ENCODE measurements at places on chromosomes 4 and X. TPM values are rescaled to one million over a fixed set of nuclear protein-coding genes. Genes with fewer than 3 reads are reported as not detected.

GRCh38 chr4:76035141-76035540 lies 729 bp downstream of the CXCL11 start:
- DNase-seq: no peak

GRCh38 chr4:48237996-48238645 lies 31.5 kb downstream of the TEC start:
- DNase-seq: peak; percentile 49

DNA sequence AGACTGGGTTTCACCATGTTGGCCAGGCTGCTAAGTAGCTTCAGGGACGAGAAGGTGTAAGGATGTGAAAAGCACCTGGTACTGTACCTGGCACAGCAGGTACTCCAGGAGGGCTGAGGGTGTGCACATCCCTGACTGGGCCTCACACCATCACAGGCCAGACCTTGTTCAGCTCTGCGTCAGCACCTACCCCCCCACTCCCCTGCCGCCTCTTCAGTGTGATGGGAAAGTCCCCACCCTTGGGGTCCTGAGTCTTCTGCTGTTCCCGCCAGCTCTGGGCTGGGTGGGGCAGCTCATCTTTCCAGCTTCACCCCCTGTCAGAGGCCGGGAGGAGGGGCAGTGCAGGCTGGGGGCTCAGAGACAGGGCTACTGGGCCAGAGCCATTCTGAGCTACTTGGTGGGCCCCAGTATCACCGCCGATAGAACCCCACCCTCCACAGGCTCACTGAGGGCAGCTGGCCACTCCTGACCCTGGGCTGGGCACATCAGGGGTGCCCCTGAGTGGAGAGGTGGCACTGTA lies 6.7 kb upstream of the SH3BP2 start:
- no peak for DNase-seq

DNA sequence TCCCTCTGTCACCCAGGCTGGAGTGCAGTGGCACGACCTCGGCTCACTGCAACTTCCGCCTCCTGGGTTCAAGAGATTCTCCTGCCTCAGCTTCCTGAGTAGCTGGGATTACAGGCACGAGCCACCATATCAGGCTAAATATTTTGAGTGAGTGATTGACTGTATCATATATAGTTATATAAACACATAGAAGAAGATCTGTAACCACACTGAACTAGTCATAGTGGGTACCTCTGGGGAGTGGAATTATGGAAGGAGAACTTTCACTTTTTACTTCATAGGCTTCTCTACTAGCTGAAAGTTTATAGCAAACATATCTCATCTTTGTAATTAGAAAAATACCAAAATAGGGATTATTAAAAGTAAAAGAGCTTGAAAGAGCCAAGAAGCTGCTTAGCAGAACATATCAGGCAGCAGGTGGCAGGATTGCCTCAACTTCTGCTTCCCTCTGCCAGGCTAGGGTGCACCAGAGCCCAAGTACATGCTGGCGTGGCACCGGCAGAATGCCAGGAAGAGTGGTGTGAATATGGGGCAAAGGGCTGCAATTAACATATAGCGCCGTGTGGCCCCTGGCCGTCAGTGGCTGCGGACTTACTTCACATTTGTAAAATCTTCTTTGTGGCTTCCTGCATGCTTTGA lies 39.5 kb upstream of the CD40LG start:
- peak; percentile 0 for DNase-seq

DNA sequence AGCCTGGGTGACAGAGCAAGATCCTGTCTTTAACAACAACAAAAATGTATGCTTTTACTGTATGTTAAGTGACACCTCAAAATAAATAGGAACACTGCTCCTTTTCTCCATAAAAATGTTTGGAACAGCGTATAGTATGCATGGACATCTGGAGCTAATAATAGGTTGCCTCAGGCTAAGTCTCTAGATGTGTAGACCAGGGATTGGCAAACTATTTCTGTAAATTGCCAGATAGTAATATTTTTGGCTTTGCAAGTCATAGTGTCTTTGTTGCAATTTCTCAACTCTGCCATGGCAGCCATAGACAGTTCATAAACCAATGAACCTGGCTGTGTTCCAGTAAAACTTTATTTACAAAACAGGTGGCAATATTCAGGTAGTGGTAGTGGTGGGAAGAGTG lies 76.6 kb upstream of the CBLL2 start:
- no peak for DNase-seq

The TMEM154 gene
- 12.6 TPM for total RNA-seq

The CXCR3 gene
- total RNA-seq: 0.92 TPM

The LRCH2 gene
- total RNA-seq: 7.8 TPM

Data from tongue (tissue), 3 donors.